ENCODE measurements at places on chromosomes 6 and 20.

GRCh38 chr20:58408603-58409246 is 19.7 kb downstream of the VAPB start:
- DNase-seq = no peak

DNA sequence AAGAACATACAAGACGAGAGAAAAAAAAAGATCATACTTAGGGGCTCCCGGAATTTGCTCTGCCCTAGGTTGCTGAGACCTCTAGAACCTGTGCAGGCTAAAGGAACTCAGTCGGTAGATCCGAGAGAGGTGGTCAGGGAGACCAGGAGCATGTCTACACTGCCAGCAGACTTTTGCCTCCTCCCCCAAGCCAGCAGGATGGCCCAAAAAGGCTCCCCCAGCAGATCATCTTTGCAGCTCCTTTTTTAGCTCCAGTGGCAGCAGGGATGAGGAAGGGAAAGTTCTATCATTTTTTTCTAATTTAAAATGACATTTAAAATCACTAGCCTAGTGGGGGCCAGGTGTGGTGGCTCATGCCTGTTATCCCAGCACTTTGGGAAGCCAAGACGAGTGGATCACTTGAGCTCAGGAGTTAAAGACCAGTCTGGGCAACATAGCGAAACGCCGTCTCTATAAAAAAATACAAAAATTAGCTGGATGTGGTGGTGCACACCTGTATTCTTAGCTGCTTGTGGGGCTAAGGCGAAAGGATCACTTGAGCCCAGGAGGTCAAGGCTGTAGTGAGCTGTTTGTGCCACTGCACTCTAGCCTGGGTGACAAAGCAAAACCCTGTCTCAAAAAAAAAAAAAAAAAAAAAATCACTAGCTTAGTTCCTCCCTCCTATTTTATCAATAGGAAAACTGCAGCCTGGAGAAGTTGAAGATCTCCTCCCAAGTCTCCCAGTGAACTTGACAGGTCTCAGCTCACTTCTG is 69.3 kb upstream of the MYL9 start:
- DNase-seq = no peak

- DNase-seq = peak; percentile 14
Measured at GRCh38 chr6:33126101-33126714, 50.4 kb downstream of the HLA-DPB1 start.

GRCh38 chr6:140401761-140402160 is 1027.3 kb upstream of the CITED2 start:
- DNase-seq = no peak

GRCh38 chr6:36566418-36566905 is 19.2 kb upstream of the STK38 start:
- no peak for DNase-seq

- no peak for DNase-seq
Measured at GRCh38 chr6:65199121-65199520, 507.9 kb downstream of the EYS start.

- DNase-seq = no peak
Measured at GRCh38 chr6:156940221-156940620, 163.0 kb downstream of the ARID1B start.

- peak; percentile 30 for DNase-seq
Measured at GRCh38 chr6:132425176-132425575, 23.9 kb upstream of the MOXD1 start.

DNA sequence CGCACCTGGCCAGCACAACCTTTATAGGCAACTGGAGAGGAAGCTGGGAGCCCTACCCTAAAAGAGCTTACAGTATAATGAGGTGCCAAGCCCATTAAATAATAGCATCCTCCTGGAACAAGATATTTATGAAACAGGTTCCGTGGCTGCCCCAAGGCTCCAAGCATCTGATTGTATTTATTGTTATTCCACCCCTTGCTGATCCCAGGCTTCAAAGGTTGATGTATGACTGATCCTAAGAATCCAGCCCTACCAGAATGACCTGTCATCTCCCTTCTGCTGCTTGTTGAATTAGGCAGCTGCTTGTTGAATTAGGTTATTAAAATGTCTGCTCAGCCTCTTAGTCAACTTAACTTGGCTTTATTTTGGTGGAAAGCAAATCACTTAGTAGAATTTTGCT is 35.2 kb upstream of the SASH1 start:
- no peak for DNase-seq

DNA sequence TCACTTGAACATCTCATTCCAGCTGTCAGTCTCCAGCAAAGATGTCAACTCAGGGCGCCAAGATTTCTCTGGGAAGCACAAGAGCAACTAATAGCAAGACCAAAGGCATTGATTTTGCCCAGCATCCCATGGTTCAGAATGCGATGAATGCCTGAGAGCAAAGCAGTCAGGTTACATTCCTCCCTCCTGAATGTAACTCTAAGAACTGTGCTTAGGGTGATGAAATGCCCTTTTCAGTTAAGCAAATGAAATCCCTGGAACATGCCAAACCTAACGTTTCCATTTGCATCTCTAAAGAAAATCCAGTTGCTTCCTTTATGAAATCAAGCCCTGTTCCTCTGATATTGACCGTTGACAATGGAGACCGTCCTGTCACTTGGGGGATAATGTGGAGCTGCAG is 224.0 kb upstream of the PLN start:
- no peak for DNase-seq

- DNase-seq = no peak
Measured at GRCh38 chr6:170262489-170263088, 28.3 kb downstream of the DLL1 start.

DNA sequence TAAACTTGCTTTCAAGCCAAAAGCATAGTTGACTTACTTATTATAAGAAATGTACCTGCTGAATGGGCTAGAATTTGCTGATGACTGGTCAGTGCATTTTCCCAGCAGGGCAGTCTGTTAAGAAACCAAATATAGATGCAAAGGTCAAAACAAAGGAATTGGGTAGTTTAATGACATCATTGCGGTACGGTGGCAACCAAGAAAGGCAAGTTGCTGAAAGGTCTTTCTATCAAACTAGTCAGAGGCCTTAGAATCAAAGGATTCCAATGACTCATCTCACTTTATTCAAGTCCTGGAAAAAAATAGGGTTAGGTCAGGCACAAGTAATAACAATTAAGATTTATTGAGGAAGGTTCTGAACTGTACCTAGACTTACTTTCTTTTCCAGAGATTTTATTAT is 76.4 kb downstream of the KIZ start:
- DNase-seq = no peak

DNA sequence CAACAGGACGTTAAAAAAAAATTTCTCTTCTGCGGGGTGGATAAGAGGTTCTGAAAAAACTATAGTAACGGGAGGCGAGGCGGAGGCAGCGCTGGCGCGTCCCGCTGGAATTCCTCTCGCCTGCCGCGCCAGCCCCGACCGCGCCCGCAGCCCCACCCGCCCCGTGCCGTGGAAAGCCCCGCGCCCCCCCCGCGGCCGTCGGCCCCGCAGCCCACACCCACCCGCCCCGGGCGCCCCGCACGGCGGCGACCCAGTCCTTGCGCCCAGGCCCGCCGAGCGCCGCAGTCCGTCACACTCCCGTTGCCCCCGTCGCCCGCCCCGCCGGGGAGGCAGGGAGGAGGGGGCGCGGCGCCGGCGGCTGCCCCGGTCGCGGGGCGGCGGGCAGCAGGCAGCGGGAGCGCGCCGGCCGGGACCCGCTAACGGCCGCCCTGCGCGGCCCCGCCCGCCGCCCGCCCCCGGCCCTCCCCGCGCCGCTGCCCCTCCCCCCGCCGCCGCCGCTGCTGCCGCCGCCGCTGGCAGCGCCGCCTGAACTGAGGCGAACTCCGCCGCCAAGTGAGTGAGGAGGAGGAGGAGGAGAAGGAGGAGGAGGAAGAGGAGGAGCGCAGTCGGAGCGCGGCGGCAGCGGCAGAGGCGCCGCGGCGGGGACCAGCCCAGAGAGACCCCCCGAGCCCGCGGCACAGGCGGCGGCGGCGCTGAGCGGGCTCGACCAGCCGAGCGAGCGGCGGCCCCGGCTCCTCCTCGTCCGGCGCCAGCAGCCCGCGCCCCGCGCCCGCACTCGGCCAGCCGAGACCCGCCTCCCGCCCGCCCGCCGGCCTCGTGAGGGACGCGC is at the start of gene QKI:
QKI (plus strand) TSS at position 602 of the 829 bp plus-strand sequence. CDS start 476 bp downstream, outside the sequence.
- DNase-seq = peak; percentile 75

- DNase-seq = no peak
Measured at GRCh38 chr6:53889365-53889764, 94.6 kb downstream of the LRRC1 start.

DNA sequence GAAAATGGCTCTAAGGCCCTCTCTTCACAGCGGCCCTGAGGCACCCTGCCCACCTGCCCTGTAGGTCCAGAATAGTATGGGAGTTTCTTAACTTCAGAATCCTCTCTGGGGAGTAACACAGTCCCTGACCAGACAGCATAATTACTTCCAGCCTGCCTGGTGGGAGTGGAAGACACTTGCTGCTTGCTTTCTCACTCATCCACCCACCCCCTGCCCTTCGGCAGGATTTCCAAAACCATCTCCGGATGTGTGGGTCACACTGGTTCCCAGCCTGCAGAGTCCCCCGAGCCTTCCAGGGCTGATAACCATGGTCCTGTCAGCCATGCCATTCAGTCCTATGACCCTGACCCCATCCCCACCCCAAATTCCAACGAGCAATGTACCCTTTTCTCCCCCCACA is 5.4 kb downstream of the SLC29A1 start:
- DNase-seq = no peak

DNA sequence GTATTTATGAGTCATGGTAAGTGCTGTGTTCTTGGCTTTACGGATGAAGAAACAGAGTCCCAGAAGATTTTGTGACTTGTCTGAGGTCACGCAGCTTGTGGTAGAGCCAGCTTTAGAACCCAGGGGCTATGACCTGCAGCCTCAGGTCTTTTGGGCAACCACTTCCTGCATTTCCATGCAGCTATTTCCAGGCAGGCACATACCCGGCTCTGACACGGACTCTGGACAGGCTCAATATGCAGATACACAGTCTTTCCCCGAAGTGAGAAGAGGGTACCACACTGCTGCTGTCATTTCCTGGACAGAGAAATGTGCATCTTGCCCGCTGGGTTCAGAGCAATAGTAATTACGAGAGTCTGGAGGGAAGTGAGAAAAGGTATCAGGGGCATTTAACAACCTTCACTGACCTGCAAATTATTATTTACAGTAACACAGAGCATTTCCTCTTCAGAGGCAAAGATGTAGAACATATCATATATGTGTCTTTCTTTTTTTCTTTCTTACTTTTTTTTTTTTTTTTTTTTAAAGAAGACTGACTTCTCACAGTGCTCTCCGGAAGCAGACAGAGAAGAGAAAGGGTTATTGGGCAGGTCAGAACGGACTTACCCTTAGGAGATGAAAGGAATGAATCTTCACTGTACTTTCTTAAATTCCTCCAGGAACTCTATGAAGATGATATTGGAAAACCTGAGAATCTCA is 185.1 kb downstream of the CLIC5 start:
- DNase-seq = no peak

- no peak for DNase-seq
Measured at GRCh38 chr6:118645395-118645794, 6.0 kb downstream of the CEP85L start.

DNA sequence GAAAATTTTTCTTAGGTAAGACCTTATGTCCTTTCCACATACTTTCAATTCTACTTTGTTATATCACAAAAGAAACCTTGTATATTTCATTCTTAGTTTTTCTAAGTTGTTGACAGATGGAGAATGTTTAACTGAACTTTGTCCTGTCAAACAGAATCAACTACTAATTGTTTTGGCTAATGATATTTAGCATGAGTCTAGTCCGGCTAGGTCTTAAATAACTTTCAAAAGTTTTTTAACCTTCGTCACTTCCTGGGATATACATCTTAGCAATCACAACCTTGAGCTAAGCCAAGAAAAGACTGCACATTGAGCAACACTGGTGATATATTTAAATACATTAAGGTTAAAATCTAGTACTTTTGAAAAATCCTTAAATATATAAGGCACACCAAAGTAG is 62.9 kb upstream of the RUNX2 start:
- no peak for DNase-seq

DNA sequence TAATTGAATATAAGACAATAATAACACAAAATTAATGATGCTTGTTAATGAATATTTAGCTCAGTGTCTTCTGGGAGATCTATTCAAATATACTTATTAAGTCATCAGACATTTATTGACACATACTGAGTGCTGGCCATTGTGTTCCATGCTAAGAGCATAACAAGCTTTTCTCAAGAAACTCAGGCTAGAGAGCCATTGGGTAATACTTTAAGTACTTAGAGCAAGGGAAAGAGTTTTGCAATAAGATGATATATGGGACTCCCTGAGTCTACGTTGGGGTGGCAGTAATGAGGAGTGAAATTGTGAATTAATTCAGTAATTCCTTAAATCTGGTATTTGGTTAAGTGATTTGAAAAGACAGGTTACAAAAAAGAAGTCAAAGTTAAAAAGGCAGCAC is 11.1 kb downstream of the TMEM200A start:
- DNase-seq = no peak

DNA sequence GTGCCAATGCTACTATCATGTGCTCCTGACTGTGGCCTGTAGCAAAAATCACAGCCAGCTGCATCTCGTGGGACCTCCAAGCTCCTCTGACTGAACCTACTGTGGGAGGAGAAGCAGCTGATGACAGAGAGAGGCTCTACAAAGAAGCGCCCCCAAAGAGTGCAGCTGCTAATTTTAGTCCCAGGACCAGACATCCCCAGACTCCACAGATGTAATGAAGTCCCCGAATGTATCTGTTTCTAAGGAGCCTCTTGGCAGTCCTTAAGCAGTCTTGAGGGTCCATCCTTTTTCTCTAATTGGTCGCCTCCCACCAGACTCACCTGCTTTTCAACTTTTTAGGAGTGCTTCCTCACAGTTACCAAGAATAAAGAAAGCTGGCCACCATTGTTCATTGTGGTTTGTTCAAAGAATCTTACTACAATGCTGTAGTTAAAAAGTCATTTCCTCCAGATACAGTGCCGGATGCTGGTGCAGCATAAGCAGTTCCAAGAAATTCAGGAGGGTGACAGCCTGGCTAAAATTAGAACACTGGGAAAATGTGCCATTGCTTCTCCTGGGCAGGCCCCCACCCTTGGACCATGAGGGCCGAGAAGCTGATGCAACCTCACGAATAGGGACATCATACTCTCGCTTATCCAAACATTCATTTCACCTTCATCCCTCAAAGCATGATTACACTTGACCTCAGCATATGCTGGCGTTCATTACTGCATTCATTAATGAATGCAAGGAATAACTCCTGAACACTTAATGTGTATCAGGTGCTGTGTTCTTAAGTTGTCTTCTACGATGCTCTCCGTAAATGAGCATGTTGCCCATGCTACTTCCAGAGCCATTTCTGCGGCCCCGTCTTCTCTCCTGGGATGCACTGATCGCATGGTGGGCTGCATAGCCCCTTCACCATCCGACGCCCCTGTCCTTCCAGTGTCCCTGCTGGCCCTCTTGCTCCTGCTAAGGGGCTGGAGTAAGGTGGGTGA is 66.4 kb downstream of the LY86 start:
- no peak for DNase-seq

- DNase-seq = no peak
Measured at GRCh38 chr6:137405806-137406205, 88.4 kb downstream of the OLIG3 start.

GRCh38 chr6:52415917-52416628 is 4.1 kb upstream of the EFHC1 start:
- DNase-seq = no peak
